Pancreas (tissue), 10 donors: ENCODE measurements at places on chromosomes 1 and 21. TPM values are rescaled to one million over a fixed set of nuclear protein-coding genes. Genes with fewer than 3 reads are reported as not detected.

Gene CD247
- 0.78 TPM for total RNA-seq

Gene PRAMEF27
- total RNA-seq = not detected

Gene ENAH
- 27.8 TPM for total RNA-seq

Gene KCNA3
- 0.44 TPM for total RNA-seq

Gene CRP
- 148 TPM for total RNA-seq

Gene TFF2
- total RNA-seq = 0.28 TPM

Gene FABP3
- 3.6 TPM for total RNA-seq

Gene IL22RA1
- total RNA-seq = 62.5 TPM

Gene FHAD1
- 2.0 TPM for total RNA-seq

Gene OR2L5
- not detected for total RNA-seq

Gene FCRL4
- not detected for total RNA-seq

Gene VWA5B1
- 0.70 TPM for total RNA-seq

- peak; percentile 66 for DNase-seq
Observed at GRCh38 chr21:45636951-45637646, 6.4 kb upstream of the PCBP3 start.

- no peak for DNase-seq
Observed at GRCh38 chr21:29245104-29245643, 53.5 kb upstream of the BACH1 start.

GRCh38 chr1:36463803-36464604, at the start of gene MRPS15:
Gene MRPS15 (minus strand): TSS chr1:36464384. CDS start chr1:36464275, 109 bp downstream.
- peak; percentile 93 for DNase-seq

- DNase-seq = no peak
Observed at GRCh38 chr1:204947338-204947737, 76.7 kb downstream of the NFASC start.

- no peak for DNase-seq
Observed at GRCh38 chr1:71390518-71390917, 309.7 kb upstream of the ZRANB2 start.

DNA sequence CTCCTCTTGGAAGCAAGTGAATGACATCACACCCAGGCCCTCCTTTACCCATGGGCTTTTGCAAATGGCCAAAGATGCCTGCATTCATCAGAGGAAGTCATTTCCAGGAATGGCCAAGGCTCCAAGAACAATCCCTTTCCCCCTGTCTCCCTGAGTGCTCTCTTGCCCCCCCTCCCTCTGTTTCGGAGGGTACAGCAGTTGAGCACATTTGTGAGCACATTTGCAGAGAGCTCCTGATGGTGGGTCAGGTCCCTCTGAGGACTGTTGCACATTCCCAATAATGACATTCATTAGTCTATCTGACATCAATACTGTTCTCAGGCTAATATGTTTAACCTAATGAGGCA, 113.4 kb downstream of the MATN1 start:
- DNase-seq = no peak

- no peak for DNase-seq
Observed at GRCh38 chr1:186813420-186813819, 15.3 kb upstream of the PLA2G4A start.

DNA sequence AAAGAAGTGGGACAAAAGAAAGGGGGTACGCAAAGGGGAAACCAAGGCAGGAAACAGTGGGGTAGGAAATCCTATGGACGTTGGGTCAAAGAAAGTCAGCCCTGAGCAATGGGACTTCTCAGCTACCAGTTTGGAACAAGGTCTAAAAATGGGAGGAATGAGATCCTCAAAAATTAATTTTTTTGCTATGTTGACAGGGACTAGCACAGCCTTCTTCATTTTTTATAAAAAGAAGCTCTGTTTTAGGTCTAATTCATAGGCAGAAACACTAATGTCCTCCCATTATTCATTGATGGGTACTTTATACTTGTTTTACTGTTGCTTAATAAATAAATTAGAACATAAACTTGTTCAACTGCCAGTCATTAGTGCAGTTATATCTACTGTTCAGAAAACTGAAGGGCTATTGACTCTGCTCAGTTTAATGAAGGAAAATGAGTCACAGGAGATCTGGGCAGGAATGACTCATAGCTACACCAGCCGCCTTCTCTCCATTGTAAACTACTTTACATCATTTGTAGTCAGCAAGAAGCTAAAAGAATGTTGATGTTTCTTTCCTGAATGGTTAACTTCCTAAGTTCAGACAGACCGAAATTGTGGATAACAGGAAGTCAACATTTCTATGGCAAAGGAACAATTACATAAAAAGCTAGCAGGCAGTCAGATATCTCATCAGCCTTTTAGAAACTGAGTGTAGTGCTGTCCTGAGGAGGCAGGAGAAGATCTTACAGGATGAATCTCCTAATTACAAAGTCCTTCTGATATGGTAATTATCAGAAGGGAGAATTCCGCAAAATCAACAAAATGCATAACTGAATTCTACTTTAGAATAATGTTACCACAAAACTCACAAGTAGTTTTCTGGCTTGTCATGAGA, 356.4 kb upstream of the PKN2 start:
- no peak for DNase-seq

DNA sequence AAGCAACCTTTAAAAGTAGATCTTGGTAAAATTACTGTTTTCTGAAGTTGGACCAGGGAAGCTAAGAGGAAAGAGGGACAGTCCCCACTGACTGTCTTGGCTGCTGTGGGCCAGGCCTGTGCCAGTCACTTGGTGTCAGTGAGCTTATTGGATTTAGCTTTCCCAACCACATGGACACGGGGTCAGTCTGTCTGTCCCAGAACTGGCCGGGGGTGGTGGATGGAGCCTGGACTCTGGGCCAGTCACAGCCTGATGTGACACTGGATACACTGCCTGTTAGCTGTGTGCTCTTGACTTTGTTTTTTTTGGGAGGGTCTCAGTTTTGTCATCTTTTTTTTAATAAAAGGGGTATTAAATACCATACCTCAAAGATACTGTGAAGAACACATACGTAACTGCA, 96.7 kb downstream of the GALNT2 start:
- no peak for DNase-seq

DNA sequence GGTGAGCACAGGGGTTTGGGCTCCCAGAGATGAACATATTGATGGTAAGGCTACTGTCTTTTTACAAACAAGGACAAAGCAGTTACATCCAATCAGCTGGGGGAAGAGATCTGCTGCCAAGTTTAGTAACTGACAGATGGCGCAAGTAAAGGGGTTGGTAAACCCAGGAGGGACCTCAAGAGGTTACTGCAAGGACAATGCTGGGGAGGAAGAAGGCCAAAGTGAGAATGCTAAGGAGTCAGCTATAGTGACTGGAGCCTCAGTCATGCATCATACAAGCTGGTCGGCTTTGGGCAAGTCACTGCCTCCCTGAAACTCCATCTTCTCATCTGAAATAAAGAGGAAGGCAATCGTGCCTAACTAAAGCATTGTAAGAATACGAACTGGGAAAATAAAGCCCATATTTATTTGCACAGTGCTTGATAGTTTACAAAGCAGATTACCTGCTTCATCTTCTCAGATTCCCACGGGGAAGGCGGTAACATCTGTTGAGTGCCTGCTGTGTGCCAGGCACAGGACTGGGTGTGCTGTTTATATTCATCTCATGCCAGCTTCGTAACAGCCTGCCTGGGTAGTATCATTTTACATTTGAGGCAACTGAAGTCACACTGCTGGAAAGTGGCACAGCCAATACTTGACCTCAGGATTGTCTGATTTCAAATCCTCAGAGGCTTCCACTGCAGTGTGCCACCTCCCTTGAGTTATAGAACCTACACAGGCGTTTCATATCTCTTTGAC, 114.8 kb downstream of the BEND5 start:
- DNase-seq = no peak

- DNase-seq = no peak
Observed at GRCh38 chr1:180458807-180459206, 43.6 kb downstream of the ACBD6 start.

DNA sequence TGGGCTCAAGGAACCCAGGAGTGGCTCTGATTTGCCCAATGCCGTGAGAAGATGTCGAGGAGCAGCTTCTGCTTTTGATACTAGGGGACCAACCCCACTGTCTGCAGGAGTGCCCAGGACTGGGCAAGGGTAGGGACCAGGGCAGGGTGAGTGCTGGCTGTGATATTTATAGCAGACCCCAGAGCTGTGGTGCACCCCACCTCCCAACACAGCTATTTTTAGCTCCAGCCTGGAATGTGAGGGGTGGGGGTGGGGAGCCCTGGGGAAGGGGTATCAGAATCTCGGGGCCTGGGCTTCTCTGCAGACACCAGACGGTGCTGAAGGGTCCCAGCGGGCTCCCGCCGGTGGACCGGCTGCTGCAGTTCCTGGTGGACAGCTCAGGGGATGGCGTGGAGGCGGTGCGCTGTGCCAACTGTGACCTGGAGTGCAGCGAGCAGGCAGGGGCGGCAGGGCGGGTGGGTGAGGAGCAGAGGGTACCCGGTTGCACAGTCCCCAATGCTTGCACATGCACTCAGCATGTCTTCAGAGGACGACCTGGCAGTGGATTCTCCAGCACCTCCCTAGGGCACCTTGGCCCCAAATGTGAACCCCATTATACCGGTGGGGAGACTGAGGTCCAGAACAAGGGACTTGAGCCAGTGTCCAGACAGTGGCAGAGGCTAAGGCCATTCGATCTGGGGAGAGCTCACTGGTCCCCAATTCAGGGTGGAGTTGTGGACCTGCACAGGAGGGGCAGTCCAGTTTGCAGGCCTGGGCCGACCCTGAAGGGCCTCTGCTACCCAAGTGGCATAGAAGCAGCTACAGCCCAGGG, 1.4 kb downstream of the RNF207 start:
- DNase-seq = no peak

- DNase-seq = no peak
Observed at GRCh38 chr1:91091812-91092211, 70.0 kb upstream of the ZNF644 start.

- no peak for DNase-seq
Observed at GRCh38 chr1:165539306-165539705, 4.5 kb upstream of the LRRC52 start.

DNA sequence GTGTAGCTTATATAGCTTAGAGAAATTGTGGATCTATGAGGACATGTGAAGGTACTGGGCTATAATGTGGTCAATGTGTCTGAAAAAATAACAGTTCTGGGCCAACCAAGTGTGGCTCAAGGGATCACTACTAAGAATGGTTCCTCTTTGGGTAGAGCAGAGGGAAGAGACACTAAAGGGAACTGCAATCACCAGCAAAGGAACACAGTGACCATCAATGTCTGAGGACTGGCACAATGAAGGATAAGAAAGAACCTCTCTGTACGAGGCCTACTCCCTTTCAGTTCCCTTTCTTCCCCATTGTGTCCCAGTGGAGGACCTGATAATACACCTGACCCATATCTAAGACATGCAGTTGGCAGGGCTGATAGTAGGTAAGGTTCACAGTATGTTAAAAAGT, 89.9 kb upstream of the JAK1 start:
- no peak for DNase-seq

GRCh38 chr1:37661401-37661800, 26.7 kb upstream of the RSPO1 start:
- no peak for DNase-seq

- no peak for DNase-seq
Observed at GRCh38 chr21:42218836-42219605, at the start of gene ABCG1. Gene ABCG1 (plus strand): TSS chr21:42219140. CDS start chr21:42219263, 123 bp downstream.

DNA sequence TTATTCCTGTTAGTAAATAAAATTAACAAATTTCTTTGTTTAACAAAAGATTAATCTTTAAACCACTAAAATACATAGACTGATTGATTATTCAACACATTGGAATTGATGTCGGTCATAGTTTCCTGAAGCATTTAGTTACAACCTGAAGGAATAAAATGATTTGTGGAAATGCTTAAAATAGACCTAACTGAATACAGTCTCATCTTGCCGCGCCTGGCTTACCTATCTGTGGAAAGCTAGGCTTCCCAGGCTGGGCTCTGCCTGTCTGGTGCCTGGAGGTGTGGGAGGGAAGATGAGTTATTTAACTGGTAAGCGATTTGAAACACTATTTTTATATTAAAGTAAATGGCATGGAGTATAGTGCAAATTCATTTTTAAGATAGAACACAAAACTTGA, 10.2 kb downstream of the RHOU start:
- DNase-seq = no peak

- no peak for DNase-seq
Observed at GRCh38 chr1:172719694-172720138, 60.8 kb downstream of the FASLG start.

DNA sequence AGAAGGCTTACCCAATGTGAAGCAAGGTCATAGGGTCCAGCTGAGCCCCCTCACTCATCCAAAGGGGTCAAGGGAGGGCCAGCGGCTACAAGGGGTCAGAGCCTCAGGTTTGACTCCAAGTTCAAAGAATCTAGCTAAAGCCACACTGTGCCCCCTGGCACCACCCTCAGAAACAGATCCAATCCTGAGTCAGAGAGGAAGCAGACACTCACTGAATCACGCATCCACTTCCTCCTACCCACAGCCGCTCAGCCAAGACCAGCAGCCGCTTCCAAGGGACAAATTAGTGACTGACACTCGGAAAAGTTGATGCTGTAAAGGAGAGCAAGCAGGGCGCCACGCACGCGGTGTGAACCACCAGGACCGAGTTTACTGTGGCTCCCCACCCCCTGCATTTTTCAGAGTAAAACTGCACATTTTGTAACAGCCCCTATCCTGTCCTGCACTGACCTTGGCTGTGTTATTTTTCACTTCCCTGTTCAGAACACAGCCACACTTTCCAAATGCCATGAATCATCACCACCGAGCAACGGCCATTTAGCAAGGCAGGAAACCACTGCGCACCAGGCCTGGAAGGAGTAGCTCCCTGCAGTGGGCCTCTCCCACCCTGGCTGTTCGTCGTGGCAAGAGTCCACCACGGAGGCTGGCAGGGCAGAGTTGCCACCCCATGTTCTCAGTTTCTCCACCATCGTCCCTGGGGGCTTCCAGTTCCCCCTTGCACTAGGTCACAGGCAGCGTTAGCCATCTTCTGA, 147.8 kb downstream of the TOMM20 start:
- no peak for DNase-seq

- no peak for DNase-seq
Observed at GRCh38 chr1:83942914-83943313, 56.0 kb downstream of the TTLL7 start.
